Ureter (tissue), 1 donor: ENCODE measurements at places on chromosomes 3 and 15.

DNA sequence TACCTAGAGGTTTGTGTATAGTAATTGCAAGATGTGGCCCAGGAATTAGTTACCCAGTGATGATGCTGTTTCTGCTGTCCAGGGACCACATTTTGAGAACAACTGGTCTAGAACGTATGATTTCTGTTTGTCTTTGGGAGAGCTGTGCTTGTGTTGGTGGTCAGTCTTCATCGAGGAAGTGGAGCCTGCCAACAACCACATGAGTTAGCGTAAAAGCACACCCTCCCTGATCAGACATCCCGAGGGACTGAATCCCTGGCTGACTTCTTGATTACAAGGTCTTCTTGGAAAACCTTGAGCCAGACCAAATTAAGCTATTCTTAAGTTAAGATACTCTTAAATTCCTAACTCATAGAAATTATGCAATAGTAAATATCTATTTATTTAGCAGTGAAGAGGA is 81.7 kb upstream of the ZPLD1 start:
- no peak for DNase-seq

GRCh38 chr3:73136941-73137340 is 75.5 kb downstream of the EBLN2 start:
- no peak for DNase-seq

- DNase-seq: peak; percentile 86
Observed at GRCh38 chr15:57609805-57610529, 18.3 kb downstream of the MYZAP start.

GRCh38 chr15:89630260-89630659 is 25.0 kb downstream of the KIF7 start:
- no peak for DNase-seq

GRCh38 chr3:175932586-175932985 is 1073.5 kb downstream of the NAALADL2 start:
- no peak for DNase-seq

DNA sequence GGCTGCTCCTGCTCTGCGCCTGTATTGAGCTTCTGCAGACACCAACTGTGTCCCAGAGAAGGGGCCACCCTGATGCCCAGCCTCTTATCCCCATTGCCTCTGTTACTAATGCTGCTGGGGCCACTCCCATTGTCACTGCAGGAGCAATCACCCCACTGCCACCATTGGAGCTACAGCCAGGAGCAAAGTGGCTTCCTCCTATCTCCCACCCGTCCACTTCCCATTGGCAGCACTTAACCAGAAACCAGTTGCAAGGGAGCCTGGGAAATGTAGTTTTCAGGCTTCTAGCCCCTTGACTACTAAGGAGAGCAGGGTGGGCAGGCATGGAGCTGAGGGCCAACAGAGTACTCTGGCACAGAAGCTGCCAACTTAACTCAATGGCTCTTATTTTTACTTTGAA is 55.9 kb upstream of the KLF13 start:
- peak; percentile 26 for DNase-seq

DNA sequence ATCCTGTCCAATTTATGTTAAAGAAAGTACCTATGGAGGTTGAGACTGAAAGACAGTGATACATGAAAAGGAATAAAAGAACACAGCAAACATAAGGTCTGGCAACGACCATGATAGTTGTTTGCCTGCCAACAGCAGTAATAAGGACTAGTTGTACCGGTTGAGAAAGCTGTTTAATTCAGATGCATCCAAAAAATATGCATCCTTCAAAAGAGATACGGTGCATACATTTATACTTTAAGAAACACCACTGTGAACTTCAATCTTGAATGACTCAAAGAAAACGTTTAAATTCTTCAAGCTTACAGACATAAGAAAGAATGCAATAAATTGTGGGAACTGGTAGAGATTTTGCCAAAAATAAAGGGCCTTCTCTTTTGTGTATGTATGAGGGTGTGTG is 492.1 kb downstream of the NLGN1 start:
- DNase-seq: no peak

GRCh38 chr15:84782346-84782745 is 34.0 kb downstream of the ZNF592 start:
- no peak for DNase-seq

DNA sequence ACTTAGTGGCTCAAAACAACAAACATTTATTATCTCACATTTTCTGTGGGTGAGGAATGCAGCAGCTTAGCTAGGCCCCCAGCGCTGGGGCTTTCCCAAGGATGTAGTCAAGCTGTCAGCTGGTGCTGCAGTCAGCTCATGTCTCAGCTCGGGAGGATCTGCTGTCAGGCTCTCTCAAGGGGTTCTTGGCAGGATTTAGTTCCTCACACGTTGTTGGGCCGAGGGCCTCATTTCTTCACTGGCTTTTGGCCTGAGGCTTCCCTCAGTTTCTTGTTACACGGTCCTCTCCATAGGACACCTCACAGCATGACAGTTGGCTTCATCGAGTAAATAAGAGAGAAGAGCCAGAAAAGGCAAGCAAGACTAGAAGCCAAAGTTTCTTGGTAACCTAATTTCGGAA is 13.7 kb upstream of the U2SURP start:
- no peak for DNase-seq

DNA sequence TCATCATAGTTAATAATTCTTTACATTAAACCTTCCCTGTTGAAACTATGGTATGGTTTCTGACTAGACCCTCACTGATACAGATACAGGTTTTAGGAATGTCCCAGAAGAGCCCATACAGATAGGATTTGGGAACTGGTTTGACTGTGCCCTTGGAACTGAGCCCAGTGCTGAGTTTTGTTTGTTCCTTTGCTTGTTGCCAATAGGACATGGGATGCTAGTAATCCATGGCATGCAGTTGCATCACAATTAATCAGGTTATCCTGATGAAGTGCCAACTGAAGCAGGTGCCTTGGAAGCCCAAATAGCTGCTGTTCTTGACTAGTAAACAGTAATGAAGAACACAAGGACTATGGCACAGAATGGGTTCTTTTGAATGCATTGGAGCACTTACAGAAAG is 230.6 kb downstream of the NEK10 start:
- DNase-seq: no peak

GRCh38 chr15:57902155-57902554 is 163.4 kb downstream of the ALDH1A2 start:
- no peak for DNase-seq

DNA sequence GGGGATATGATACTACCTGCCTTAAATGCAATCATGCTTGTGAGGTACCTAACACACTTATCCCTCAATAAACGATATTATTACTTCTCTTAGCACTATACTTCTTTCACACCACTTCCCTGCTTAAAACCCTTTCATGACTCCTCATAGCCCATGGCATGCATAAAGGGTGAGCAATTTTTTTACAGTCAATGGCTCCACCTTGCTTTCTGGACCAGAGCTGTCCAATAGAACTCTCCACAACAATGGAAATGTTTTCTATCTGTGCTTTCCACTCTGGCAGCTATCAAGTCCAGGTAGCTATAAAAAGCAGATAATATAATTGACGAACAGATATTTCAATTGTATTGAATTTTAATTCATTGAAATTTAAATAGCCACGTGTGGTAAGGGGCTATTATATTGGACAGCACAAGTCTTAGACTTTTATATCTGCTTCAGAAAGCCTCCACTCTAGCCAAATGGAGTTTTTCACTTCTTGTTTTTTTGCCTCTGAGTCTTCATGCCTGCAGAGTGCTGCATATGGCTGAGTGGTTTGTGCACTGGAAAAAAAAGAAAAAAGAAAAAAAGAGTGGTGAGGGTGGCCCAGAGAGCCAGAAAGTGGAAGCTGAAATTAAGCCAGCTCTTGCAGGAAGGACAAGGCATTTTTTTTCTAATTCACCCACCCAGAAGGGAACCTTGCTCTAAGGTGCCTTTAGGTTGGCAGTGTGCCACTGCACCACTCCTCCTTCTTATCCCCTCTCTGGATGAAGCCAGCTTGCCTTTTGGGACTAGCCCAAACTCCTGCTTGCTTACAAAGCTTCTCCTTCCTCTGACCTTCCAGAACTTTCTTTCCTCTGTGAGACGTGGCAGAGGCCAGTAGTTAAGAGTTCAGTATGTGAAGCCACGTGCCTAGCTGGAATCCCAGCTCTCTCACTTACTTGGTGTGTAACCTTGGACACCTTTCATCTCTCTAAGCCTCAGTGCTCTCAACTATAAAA is 239.0 kb upstream of the LRTM1 start:
- DNase-seq: no peak

DNA sequence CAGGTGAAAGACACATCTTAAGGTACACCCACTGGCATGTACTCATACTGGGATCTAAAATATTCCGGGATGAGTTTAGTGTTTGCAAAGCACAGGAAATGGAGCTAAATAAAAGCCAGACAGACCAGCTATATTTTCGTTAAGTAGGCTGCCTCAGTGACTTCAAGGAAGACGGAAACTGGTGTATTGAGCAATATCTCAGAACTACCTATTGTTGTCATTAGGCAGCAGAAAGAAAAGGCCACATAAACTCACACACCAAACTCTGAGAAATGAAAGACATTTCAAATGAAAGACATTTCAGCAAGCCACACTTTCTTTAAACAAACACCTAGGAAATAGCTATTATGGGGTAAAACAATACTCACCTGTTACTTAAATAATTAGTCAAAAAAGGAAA is 761.7 kb upstream of the SEMA6D start:
- DNase-seq: no peak
